ENCODE measurements at places on chromosomes 6 and 20. TPM values are rescaled to one million over a fixed set of nuclear protein-coding genes. Genes with fewer than 3 reads are reported as not detected.

- no peak for DNase-seq
Observed at GRCh38 chr20:63792866-63793265, 38.2 kb downstream of the ZBTB46 start.

The KIF6 gene
- not detected for total RNA-seq

- DNase-seq = no peak
Observed at GRCh38 chr20:41179961-41180360, 42.6 kb downstream of the PLCG1 start.

The ADGB gene
- total RNA-seq = not detected

GRCh38 chr20:3980260-3981131 lies 34.9 kb downstream of the RNF24 start:
- DNase-seq = no peak

The PDE10A gene
- total RNA-seq = not detected

The HTR1E gene
- total RNA-seq = not detected

Measured in naive thymus-derived CD4-positive, alpha-beta T cell (primary cell).